ENCODE measurements at places on chromosomes 2 and 18.

- no peak for DNase-seq
Observed at GRCh38 chr2:203983064-203983715, 46.6 kb downstream of the ICOS start.

- no peak for DNase-seq
Observed at GRCh38 chr2:232541195-232541960, 1.9 kb downstream of the CHRNG start.

GRCh38 chr2:58734365-58734764 is 493.2 kb upstream of the FANCL start:
- no peak for DNase-seq

DNA sequence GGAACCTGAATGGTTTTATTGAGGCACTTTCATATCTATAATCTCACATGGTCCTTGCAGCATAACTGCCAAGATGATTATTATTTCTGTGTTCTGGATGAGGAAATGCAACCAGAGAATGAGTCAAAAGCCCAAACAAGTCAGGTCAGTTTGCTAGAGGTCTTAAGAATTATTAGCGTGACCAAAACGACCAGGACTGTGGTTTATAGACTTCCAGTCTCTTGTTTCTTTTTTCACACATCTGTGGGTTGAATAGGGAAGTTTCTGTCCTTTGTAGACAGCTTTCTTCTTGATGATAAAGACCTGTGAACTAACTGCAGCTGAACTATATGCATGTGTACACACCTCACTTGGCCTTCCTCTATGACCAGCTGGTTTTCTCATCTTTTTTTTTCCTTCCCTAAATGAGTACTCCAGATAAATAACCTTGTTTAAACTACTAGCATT is 13.9 kb downstream of the ADAM23 start:
- no peak for DNase-seq

DNA sequence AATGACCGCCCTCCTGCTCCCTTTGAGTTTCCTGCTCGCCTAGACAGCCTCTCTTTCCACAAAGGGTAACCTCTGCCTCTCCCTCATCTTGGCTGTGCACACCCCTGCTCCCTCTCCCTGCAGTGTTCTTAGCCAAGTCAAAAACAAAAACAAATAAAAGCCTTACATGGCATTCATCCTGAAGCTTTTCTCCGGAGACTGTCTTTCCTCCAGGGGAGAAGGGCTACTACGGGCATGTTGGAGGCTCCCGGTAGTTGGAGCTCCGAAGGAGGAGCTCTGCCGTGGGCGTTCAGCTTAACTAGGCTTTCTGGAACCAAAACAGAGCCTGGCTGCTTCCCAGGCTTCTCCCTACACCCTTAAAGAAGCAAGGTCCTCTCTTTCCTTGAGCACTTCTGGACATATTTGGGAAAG is 104.2 kb downstream of the TPGS2 start:
- no peak for DNase-seq

DNA sequence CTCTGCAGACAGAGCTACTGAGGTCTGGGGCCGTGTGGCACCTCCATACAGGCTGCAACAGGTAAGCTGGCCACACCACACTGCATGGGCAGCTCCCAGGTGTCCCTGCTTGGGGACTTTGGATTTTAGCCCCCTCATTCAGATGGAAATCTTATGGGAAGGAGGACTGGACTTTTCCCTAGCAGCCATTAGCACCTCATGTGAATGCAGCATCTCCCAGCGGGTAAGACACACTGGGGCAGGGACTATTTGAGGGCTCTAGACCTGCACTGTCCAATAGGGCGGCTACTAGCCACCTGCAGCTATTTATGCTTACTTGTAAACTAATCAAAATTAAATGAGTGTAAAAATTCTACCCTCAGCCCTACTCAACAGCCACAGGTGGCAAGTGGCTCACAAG is 34.2 kb upstream of the GLI2 start:
- DNase-seq = no peak

DNA sequence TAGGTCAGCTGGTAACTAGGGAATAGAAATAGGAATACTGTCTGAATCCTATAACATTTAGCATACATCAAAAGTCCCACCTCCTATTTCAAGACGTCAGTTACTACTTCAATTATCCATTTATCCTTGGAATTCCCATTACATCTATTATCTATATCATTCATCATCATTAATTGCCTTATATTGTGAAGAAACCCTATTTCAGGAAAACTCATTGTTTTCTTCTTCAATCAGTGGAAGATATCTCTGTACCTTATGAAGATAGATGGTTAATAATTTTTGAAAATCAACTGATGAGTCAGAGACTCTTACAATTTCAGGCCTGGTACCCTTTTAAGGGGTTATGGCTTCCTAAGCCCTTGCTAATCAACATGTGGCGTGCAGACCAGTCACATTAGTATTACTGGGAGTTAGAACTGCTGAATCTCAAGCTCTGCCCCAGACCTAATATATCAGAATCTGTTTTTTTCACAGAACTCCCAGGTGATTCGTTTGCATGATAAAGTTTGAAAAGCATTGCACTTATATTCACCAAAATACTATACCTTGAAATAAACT is 69.3 kb upstream of the PGAP1 start:
- no peak for DNase-seq

- no peak for DNase-seq
Observed at GRCh38 chr2:144597388-144597787, 77.5 kb upstream of the ZEB2 start.

DNA sequence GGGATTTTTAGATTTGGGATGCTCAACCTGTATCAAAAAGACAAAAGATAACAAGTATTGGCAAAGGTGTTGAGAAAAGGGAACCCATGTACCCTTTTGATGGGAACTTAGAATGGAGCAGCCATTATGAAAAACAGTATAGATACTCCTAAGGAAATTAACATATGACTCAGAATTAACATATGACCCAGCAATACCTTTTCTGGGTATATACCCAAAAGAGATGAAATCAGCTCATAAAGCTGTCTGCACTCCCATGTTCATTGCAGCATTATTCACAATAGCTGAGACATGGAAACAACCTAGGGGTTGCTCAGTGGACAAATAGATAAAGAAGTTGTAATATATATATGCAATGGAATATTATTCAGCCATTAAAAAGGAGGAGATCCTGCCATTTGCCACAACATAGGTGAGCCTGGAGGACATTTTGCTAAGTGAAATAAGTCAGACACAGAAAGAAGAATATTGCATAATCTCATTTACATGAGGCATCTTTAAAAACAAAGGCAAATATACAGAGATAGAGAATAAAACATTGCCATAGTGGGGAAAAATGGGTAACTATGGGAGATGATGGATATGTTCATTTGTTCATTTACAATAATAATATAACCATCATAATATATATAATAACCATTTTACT is 142.1 kb downstream of the PTRHD1 start:
- DNase-seq = no peak

GRCh38 chr18:74622072-74622471 is 24.4 kb downstream of the ZNF407 start:
- no peak for DNase-seq

DNA sequence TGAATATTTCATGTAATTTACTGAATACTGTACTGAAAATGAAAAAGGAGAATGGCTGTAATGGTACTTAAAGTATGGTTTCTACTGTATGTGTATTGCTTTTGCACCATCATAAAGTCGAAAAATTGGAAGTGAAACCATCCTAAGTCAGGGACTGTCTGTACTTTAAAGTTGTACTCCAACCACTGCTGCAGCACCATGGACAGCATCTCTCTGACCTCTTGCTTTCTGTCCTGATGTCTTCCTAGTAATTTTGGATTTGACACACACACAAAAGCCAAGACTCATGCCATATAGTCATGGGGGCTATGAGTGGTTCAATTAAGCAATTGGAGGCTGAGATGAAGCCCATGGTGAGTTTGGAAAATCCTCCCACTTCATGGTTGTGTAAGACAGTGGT is 256.3 kb upstream of the PKDCC start:
- DNase-seq = peak; percentile 5

GRCh38 chr2:204315236-204315662 is 230.0 kb upstream of the PARD3B start:
- DNase-seq = no peak

GRCh38 chr18:39311111-39311712 is 1745.6 kb upstream of the CELF4 start:
- no peak for DNase-seq

GRCh38 chr2:57450170-57450569 is 596.4 kb upstream of the VRK2 start:
- no peak for DNase-seq

GRCh38 chr2:134441153-134441863 is 187.4 kb downstream of the MGAT5 start:
- no peak for DNase-seq

DNA sequence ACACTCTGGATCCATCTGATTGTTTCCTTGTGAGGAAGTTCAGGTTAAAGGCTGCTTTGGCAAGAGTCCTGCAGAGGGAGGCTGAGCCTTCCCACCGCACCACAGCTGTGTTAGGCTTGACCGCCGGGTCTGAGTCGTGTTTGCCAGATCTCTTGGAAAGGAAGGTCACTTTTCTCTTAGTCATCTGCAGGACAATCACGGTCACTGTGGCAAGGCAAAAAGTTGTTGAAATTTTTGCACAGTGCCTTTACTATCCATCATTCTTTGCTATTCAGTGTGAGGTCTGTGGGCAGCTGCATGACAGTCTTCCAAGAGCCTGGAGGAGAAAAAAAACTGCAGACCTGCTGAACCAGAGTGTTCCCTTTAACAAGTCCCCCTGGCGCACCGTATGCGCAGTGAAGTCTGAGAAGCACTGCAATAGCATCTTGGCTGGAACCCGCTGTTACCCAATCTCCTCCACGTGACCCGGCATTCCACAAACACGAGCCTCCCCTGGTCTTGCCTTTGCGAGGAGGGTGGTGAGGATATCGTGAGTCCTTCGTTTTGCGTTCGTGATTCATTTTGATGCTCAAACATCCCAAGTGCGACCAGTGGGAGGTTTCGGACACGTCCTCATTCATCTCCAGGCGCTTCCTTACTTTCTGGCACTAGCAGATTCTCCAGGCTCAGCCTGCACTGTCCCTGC is 23.0 kb downstream of the BIN1 start:
- no peak for DNase-seq

- no peak for DNase-seq
Observed at GRCh38 chr2:42999391-42999841, 207.0 kb upstream of the HAAO start.

DNA sequence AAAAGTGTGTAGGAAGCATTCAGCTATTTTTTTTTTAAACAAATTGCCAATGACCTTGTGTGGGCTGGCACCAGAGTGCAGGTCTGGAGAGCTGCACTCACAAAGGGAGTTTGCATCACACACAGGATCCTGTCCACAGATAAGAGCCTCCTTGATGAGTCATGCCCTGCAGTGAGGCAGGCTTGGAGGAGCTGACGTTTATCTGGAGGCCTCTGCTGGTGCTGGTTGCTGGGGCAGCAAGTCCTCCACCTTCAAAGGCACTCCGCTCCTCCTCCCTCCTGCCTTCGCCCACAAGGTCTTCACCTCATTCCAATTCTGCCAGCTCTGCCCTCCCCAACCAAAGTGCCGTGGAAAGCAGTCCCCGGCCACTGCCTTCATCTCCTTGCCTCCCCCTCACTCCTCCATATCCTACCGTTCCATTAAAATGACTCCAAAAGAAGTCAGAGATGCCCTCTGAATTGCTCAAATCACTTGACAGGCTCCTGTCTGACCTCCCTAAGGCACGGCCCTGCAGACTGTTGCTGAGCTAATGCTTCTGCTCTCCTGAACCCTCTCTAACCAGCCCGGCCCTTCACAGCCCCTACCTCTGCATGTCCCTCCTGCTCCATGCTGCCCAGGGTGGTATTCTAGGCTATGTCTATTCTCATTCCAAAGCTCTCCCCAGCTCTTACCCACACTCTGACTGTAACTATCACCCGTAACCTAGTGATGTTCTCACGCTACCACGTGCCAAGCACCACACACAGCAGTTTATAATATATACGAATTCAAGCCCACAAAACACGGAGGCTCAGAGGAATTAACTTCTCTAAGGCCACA is 30.9 kb downstream of the LONRF2 start:
- peak; percentile 43 for DNase-seq

DNA sequence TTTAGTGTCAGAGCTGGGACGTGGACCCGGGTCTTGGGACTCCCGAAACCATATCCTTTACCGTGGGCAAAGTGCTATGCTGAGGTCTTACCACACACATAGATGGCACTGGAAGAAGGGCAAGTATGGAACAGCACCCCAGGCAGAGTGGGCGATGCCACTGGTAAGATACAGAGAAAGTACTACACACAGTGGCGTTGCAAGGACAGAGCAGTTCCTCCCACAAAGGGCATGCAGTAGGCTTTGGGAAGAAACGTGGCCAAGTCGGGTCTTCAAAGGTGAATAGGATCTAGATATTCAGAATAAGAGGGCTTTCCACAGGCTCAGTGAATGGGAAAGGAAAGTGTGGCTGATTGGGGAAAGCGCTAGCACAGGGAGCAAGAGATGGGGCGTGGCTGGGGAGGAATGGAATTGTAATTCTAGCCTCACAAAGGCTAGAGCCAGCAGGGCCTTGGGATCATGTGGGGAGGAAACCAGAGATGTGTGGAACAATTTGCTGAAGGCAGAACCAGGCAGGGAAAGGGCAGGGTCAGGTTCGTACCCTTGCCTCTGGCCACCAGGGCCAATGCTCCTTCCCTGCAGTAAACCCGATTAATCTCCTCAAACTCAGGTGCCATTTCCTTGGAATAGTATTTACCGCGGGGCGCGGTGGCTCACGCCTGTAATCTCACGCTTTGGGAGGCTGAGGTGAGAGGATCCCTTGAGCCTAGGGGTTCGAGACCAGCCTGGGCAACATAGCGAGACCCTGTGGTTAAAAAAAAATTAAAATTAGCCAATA is 36.0 kb downstream of the PCBP1 start:
- DNase-seq = no peak

DNA sequence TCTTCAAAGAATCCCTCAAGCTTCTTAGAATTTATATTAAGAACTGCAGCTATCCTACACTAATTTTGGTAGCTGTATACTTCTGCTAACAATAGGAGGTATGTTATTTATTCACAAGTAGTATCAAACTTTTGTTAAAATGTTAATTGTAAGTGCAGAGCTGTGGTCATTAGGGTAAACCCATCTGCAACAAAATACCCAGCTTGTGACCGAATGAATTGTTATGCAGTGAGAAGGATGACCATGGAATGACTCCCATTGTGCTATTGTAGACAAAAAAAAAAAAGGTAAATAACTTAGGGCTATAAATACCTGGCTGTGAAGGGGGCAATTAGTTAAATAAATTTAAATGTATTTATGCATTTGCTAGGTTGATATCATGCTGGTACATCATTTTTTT is 186.1 kb downstream of the ADCYAP1 start:
- no peak for DNase-seq

- no peak for DNase-seq
Observed at GRCh38 chr2:120430957-120431356, 85.0 kb downstream of the INHBB start.

DNA sequence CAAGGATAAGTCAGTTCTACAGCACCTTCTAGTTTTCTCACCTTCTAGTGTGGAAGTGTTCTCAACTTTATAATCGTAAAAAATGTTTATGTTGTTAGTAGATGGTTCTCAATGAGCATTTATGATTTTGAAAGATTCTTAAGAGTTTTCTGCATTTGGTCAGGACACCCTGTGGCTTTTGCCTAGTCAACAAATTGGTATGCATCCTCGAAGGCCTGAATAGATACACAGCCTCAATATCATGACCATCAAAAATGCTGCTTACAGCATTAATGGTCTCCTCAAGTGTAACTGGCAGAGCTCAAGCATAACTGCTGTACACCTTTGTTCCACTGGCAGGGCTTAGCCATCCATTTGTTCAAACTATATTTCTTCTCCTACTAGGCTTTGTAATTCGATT is 96.7 kb downstream of the CRACDL start:
- DNase-seq = no peak

- DNase-seq = no peak
Observed at GRCh38 chr18:35703043-35703688, 121.6 kb downstream of the GALNT1 start.
